A673 (cell line): ENCODE measurements at places on chromosomes 5 and 9.
A peak's percentile ranks its signal among the peaks of the same experiment; 100 is the strongest.

DNA sequence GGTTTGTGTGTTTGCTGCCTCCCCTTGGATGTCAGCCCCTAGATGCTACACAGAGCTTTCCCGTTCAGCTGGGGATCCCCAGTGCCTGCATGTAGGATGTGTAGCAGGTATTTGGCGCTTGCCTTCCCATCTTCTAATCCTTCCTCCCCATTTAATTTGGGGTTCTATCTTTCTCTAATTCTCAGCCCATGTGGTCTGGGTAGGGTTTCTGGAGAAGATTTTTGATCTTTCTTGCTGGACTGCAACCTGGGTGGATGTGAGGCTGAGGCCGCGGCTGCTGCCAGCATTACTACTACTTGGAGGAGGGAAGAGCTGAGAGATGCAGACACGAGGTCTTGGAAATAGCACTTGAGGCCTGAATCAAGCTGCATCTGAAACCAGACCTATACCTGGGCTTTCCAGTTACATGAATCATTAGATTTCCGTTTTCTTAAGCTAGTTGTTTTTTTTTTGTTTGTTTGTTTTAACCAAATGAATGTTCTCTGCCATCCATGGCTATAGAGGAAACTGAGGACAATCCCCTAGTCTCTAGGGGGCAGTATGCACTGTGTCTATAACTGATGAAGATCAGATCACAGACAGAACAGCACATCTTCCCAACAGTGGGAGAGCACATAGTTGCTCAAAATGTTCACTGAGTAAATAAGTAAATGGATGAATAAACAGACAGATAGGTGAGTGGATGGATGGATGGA is 178.6 kb downstream of the FGF18 start:
- H3K36me3 ChIP-seq = no peaks in the 10 kb centered on the region
- no peak overlapping the region for H3K27ac ChIP-seq
- H3K4me1 ChIP-seq = no peaks in the 10 kb centered on the region
- DNase-seq = no peak
- H3K4me3 ChIP-seq = no peak overlapping the region
- H3K27me3 ChIP-seq = no peaks in the 10 kb centered on the region

DNA sequence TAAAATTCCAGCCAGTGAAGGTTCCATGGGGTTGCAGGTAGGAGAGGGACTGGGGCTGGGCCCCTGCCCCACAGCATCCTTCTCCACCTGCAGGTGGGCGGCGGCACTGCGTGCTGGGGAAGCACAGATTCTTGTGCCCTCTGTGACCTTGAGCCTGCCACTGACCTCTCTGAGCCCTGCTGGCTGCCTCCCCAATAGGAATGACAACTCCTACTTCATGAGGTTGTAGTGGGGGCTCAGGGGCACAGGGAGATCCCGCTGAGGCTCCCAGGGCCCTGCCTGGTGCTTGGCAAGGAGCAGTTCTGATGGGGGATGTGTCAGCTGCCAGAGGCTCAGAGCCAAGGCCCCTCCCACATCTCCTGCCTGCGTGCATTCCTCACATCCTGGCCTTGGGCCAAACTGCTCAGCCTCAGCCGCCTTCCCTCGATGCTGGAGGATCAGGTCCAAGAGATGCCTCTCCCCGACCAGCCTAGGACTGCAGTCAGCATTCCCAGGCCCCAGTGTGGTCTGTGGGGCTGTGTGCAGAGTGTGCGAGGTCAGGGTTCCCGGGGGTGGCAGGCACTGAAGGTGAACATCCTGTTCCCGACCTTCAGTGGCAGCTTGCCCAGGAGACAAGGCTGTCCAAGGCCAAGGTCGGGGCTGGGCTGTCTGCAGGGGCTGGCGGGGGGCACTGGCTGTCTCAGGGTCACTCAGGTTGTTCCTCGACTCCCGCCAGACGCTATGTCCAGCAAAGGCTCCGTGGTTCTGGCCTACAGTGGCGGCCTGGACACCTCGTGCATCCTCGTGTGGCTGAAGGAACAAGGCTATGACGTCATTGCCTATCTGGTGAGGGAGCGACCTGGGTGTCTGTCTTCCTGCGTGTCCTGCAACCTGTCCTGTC is 7.0 kb downstream of the ASS1 start:
- H3K4me3 ChIP-seq = no peak overlapping the region
- no peaks in the 10 kb centered on the region for H3K36me3 ChIP-seq
- no peaks in the 10 kb centered on the region for H3K27me3 ChIP-seq
- DNase-seq = peak; percentile 93
- H3K4me1 ChIP-seq = peaks cover 23% of the 10 kb centered on the region
- no peak overlapping the region for H3K27ac ChIP-seq

- H3K4me1 ChIP-seq = peaks cover 26% of the 10 kb centered on the region
- H3K27ac ChIP-seq = no peak overlapping the region
- no peaks in the 10 kb centered on the region for H3K27me3 ChIP-seq
- DNase-seq = peak; percentile 44
- H3K36me3 ChIP-seq = no peaks in the 10 kb centered on the region
- no peak overlapping the region for H3K4me3 ChIP-seq
Observed at GRCh38 chr9:116628716-116629115, 58.4 kb upstream of the TRIM32 start.

GRCh38 chr9:128087262-128087661 is 19.2 kb downstream of the SLC25A25 start:
- H3K4me1 ChIP-seq = peaks cover 21% of the 10 kb centered on the region
- H3K27ac ChIP-seq = no peak overlapping the region
- H3K36me3 ChIP-seq = peaks cover 13% of the 10 kb centered on the region

DNA sequence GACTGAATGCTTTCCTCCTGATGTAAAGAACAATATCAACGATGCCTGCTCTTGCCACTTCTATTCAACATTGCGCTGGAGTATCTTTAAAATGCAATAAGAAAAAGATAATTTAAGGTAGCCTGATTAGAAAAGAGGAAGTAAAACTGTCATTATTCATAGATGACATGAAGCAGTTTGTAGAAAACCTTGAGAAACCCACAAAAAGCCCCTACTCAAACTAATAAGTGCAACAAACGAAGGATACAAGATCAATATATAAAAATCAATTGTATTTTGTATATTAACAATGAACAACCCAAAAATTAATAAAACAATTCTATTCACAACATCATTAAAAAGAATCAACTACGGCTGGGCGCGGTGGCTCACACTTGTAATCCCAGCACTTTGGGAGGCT is 76.4 kb upstream of the CKMT2 start:
- H3K4me1 ChIP-seq = no peaks in the 10 kb centered on the region
- H3K27me3 ChIP-seq = no peaks in the 10 kb centered on the region
- no peaks in the 10 kb centered on the region for H3K36me3 ChIP-seq
- no peak overlapping the region for H3K4me3 ChIP-seq

- H3K4me3 ChIP-seq = no peak overlapping the region
- H3K27me3 ChIP-seq = no peaks in the 10 kb centered on the region
- H3K4me1 ChIP-seq = no peaks in the 10 kb centered on the region
- no peaks in the 10 kb centered on the region for H3K36me3 ChIP-seq
Observed at GRCh38 chr9:71349218-71349617, 227.8 kb upstream of the TRPM3 start.

DNA sequence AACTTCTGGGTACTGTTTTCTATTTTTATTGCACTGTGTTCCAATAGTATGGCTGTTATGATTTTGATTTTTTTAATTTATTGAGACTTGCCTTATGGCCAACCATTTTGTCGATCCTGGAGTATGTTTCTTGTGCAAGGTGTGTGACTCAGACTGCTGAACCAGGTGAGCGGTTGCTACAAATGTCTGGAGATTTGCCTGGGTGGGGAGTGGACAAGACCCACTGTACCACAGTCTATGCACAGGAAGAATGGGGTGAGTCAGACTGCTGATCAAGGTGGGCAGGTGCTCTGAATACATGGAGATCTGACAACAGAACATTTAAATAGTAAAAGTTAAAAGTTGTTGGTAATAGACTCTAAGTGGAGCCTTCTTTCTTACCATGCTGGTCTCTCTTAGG is 609.2 kb downstream of the CSNK1G3 start:
- no peaks in the 10 kb centered on the region for H3K27me3 ChIP-seq
- H3K36me3 ChIP-seq = no peaks in the 10 kb centered on the region

DNA sequence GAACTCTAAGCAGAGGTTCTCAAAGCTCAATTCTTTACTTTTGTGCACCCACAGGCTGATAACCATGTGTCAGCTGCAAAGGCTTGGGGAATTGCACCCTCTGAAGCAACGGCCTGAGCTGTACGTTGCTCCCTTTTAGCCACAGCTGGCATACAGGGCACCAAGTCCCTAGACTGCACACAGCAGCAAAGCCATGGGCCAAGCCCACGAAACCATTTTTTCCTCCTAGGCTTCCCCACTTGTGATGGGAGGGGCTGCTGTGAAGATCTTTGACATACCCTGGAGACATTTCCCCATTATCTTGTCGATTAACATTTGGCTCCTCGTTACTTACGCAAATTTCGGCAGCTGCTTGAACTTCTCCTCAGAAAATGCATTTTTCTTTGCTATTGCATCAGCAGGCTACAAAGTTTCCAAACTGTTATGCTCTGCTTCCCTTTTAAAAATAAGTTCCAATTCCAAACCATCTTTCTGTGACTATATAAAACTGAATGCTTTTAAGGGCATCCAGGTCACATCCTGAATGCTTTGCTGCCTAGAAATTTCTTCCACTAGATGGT is 23.0 kb downstream of the KIAA0825 start:
- no peaks in the 10 kb centered on the region for H3K36me3 ChIP-seq
- no peaks in the 10 kb centered on the region for H3K4me1 ChIP-seq
- H3K27me3 ChIP-seq = no peaks in the 10 kb centered on the region
- H3K27ac ChIP-seq = no peak overlapping the region
- no peak overlapping the region for H3K4me3 ChIP-seq

GRCh38 chr9:84898188-84898587 is 228.7 kb downstream of the NTRK2 start:
- no peak overlapping the region for H3K4me3 ChIP-seq
- DNase-seq = no peak
- H3K36me3 ChIP-seq = no peaks in the 10 kb centered on the region
- no peak overlapping the region for H3K27ac ChIP-seq
- no peaks in the 10 kb centered on the region for H3K27me3 ChIP-seq

DNA sequence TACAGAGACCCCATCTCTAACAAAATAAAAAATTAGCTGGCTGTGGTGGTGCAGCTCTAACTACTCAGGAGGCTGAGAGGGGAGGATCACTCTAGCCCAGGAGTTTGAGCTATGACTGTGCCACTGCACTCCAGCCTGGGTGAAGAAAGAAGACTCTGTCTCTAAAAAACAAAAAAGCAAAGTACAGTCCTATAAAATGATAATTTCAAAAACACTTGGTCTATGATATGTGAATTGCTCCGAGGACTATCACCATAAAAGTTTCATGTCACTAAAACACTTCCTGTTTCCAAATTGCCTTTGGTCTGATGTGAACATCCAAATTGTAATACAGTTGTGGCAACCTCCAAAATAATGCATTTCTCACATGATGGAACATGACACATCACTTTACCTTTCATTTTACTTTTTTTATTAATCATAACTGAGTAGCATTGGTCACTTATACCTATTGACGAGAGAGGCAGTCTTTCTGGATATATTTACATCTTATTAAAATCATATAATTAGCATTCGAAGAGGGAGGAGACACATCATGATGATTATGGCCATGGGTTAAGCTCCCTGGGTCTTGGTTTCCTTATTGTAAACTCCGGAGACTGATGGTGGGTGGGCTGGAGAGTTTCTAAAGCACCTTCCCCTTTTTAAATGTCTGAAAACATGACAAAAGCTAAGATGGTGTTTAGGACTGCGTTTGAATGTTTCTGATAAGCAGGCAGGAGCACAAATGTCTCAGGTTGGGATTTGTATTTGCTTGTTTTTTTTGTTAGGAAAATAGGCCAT is 25.8 kb upstream of the CD180 start:
- H3K27me3 ChIP-seq = no peaks in the 10 kb centered on the region
- DNase-seq = no peak
- H3K27ac ChIP-seq = no peak overlapping the region
- no peak overlapping the region for H3K4me3 ChIP-seq

- no peaks in the 10 kb centered on the region for H3K36me3 ChIP-seq
- no peaks in the 10 kb centered on the region for H3K4me1 ChIP-seq
- H3K27me3 ChIP-seq = peaks cover 37% of the 10 kb centered on the region
- H3K27ac ChIP-seq = no peak overlapping the region
Observed at GRCh38 chr5:164296603-164297080, 791.2 kb downstream of the MAT2B start.

GRCh38 chr9:98612061-98612752 is 96.5 kb downstream of the GABBR2 start:
- H3K27ac ChIP-seq = no peak overlapping the region
- H3K36me3 ChIP-seq = no peaks in the 10 kb centered on the region
- DNase-seq = no peak
- H3K4me3 ChIP-seq = no peak overlapping the region
- H3K27me3 ChIP-seq = peaks cover 25% of the 10 kb centered on the region

- no peaks in the 10 kb centered on the region for H3K27me3 ChIP-seq
- H3K4me3 ChIP-seq = no peak overlapping the region
- no peaks in the 10 kb centered on the region for H3K36me3 ChIP-seq
- no peak overlapping the region for H3K27ac ChIP-seq
Observed at GRCh38 chr5:142516732-142517131, 169.2 kb downstream of the FGF1 start.

DNA sequence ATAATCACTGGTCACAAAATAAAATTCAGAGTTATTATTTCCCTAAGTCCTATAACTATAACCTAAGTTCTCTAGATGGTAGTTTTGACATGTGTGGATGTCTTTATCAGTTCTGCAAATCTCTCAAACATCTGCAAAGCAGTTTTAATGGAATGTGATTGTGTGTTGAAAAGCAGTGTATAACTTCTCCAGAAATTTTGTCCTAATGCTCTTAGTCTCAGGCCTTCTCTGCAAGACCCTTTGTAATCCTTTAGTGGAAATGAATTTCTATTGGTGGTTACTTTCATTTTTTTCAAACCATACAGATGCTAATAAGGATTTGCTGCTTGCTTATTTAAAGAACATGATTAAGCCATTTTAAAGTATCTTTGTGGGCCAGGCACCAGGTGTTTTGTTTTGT is 75.5 kb upstream of the LHFPL2 start:
- no peak for DNase-seq
- no peaks in the 10 kb centered on the region for H3K27me3 ChIP-seq
- H3K4me3 ChIP-seq = no peak overlapping the region
- no peaks in the 10 kb centered on the region for H3K36me3 ChIP-seq
- no peaks in the 10 kb centered on the region for H3K4me1 ChIP-seq

GRCh38 chr5:59799668-59800346 is 93.7 kb downstream of the PDE4D start:
- no peak overlapping the region for H3K27ac ChIP-seq
- H3K36me3 ChIP-seq = no peaks in the 10 kb centered on the region
- peaks cover 16% of the 10 kb centered on the region for H3K27me3 ChIP-seq
- no peak overlapping the region for H3K4me3 ChIP-seq
- no peaks in the 10 kb centered on the region for H3K4me1 ChIP-seq

GRCh38 chr9:92726971-92727715 is 37.5 kb downstream of the BICD2 start:
- H3K4me3 ChIP-seq = no peak overlapping the region
- H3K27ac ChIP-seq = no peak overlapping the region
- peaks cover 8% of the 10 kb centered on the region for H3K36me3 ChIP-seq
- H3K27me3 ChIP-seq = no peaks in the 10 kb centered on the region
- DNase-seq = no peak
